Stimulated activated CD8-positive, alpha-beta memory T cell treated with anti-CD3 and anti-CD28 coated beads, Interleukin-7, amount 100 ng/mL, for 48 hours (primary cell): ENCODE measurements at places on chromosomes 7 and 10.

- no peak for DNase-seq
These were observed 13.8 kb upstream of the CYP3A5 start for GRCh38 chr7:99693427-99694200.

- DNase-seq = no peak
These were observed 272.7 kb downstream of the HDAC9 start for GRCh38 chr7:18768256-18768655.

DNA sequence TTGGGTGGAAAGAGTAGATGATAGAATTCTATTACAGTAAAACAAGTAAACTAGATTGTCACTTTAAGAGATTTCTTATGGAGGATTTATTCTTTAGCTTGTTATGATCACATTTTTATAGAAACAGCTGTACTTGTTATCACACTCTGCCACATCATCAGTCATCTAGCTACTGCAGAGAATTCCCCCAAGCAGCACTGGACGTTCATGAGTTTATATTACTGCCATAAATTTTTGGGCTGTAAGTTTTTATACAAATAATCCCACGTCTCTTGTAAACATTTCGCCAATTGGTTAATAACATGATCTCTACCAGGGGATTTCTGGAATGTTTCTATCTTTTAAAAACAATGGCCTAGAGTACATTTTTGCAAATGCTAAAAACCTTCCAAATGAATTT is 238.8 kb downstream of the POLR1F start:
- DNase-seq = no peak

DNA sequence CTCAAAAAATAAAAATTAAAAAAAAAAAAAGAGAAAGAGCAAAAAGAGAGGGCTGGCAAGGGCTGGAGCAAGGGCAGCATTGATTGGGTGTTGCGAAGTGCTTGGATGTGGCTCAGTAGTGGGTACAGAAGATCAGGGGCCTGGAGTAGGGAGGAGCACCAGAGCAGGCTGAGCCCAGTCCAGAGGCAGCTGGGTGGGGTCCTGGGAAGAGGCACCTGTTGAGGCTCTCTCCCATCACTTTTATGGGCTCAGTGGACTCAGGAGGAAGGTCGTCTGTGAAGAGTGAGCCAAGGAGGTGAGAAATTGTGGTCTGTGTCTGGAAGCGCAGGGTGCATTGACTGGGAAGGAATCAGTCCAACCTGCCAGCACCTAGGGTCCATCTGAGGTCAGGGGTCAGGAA is 11.8 kb upstream of the ZMIZ2 start:
- no peak for DNase-seq

DNA sequence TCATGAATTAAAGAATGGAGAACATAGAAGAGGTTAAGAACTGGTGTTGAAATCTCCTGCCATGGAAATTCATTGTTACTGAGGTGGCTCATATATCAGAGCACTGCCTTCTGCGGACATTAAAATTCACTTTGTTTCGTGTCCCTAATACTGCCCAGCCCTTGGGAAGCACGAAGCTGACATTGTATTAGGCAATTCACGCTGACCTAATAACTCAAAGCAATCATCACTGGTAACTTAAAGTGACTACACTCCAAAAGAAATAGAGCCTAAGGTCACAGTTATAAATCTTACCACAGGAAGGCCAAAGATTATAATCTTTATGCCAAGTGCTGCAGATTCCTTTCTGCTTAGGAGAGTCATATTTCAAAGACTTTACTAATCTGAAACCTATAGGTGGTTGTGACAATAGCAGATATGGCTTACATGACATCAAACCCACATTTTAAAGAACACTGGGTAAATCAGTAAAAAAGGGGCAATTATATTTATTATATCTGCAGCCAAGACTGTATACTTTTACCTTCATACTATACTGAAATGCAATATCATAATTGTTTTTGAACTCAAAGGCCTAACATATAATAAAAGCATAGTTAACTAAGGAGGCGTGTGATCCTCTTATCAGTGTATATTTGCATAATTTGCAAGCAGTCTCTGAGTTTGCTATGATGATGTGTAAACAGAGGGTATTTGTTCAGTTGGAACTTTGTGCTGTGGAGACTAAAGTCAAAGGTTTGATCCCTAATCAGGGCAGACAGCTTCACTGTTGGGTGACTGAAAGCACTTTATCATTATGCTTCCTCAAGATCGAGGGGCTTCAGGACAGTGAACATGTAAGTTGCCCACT is 51.9 kb upstream of the CAPZA2 start:
- DNase-seq = no peak

GRCh38 chr10:71344993-71345480 is 26.0 kb downstream of the SLC29A3 start:
- DNase-seq = no peak

DNA sequence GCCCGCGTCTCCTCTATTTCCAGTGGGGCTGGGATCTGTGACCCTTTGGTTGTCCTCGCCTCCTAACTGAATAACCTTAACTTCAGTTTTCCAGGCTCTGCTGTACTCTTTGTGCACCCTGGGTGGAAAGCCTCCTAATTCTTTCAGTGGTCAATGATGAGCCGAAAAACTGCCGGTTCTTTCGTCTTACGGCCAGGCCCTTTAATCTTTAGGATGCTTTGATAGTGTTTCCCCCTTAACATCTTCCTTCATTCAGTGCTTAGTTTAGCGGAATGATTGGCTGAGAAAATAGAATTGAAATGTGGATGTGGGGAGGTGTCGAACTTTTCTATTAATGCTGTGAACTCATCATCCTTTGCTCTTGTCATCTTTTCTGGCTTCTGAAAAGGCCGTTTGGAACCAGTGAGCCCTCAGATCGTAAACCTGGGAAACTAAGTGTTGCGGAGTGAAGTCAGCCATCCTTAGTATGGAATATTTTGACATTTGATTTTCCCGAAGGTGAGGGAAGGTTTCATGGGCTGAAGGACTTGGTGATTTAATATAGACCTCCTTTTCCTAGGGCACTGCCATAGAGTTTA is 847 bp downstream of the GARS1 start:
- DNase-seq = no peak
